ENCODE measurements at places on chromosomes 7 and 10.
A peak's percentile ranks its signal among the peaks of the same experiment; 100 is the strongest.

GRCh38 chr10:770975-771374 is 81.5 kb upstream of the DIP2C start:
- DNase-seq, result no peak

GRCh38 chr10:43203448-43204041 is 63.3 kb downstream of the RASGEF1A start:
- peak; percentile 43 for DNase-seq

DNA sequence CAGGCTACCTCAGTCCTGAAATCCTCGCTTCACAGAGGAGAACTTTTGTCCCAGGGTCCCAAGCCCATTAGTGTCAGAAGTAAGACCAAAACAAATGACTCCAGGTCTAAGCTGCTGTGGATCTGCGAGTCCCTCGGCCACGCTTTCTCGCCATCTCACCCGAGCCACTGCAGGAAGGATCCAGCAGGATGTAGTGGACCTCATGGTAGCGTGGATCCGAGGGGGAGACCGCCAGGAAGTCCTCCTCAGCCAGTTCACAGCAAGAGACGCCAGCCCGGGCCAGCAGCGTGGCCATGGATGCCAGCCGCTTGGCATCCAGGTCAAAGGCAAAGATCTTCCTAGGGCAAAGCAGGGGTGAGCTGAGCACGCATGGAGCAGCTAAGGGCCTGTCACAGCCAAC is 4.6 kb downstream of the NSUN5 start:
- DNase-seq, result no peak

- DNase-seq, result no peak
Measured at GRCh38 chr7:102935450-102936115, 22.8 kb downstream of the LRRC17 start.

DNA sequence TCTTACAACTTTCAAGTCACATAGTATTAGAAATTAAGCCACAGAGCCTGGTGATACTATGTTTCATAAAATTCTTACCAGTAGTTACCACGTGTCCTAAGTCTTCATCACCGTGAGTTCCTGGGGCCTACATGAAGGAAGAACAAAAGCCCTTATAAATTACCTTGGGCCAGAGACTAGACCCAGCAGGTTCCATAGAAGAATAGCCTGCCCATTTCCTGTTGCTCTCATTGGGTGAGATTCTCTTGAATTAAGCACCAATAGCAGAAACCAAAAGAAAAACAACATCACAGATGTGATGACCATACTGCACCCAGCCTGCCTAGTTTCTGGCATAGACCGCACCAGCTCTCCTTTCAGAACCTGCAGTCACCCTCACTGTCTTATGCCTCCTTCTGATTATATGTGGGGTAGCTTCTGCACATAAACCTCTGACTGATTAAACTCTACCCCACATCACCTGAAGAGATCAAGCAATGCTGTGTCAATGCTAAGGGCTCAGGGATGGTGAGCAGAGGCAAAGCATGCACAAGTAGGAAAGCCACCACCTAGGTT is 18.0 kb upstream of the SEM1 start:
- no peak for DNase-seq

DNA sequence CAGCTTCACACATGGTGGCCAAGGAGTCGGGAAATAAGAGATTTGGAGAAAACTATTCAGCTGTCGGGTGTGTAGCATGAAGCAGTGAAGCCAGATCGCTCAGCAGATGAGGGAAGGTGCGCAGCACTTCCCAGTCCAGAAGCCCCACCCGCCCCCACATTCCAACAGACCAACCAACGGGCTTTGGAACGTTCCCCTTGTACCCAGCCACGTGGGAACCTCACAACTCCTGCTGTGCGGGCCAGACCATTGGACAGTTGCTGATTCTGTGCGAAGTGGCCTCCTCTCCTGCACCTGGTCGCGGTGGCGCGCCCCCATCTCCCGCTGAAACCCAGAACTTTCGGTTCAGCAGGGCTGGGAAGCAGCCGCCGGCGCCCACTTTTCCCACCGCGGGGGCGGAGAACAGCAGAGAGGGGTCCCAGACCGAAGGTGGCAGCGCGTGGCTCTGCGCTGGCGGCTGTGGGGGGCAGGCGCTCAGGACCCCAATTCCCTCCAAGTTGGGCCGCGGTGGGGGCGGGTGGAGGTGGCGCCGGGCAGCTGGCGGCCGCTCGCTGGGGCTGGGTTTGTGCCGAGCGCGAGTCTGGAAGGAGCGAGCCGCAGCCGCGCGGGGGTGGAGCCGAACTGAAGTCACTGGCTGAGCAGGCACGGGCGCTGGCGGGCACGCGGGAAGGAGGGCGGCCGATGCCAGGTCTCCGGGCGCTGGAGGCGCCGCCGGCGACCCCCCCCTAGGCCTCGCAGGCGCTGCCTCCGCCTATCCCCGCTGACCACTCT is 1301.5 kb upstream of the SORCS1 start:
- no peak for DNase-seq

Measured in activated T-cell treated with anti-CD3 and anti-CD28 coated beads for 48 hours (primary cell).